ENCODE measurements at places on chromosomes 13 and 19.

DNA sequence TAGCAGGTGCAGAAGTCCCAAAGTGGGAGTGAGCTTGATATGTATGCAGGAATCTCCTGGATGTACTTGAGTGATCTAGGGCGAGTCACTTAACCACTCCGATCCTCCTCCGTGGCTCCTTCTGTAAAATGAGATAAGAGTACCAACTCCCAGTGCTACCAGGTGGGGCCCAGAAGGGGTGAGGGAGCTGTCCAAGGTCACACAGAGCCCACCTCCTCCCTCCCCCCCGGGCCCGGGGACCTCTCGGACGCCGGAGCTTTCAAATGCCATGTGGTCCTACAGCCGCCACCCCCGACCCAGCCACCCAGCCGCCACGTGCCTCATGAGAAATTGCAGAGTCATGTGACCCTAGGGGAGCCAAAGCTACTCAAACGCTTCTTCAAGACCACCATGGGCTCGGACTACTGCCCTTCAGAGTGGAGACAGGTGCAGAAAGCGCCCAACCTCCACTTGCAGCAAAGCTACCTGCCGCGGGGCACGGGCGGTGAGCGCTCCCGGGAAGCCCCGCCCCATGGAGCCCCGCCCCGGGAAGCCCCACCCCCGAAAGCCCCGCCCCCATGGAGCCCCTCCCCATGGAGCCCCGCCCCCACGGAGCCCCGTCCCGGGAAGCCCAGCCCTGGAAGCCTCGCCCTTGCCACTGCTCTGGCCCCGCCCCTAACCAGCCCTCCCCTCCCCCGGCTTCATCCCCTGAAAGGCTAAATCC lies 10.1 kb upstream of the ZNF358 start:
- no peak for DNase-seq

DNA sequence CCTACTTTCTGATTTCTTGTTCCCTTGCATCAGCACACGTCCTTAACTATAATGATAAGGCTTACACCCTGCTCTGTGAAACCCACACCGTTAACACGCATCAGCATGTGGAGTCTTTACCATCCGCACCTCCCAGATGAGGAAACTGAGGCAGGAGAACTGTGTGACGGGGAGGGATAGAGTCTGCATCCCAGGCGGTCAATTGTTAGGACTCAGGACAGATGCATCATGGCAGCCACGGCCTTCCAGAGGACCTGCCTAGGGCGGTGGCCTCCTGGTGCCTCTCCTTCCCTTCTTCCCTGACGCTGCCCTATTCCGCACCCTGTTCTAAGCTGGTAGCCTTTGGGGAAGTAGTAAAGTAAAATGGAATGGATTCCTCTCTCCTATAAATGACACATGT lies 326.0 kb downstream of the TEX29 start:
- no peak for DNase-seq

- peak; percentile 99 for DNase-seq
Measured at GRCh38 chr19:7391218-7391670, 42.5 kb downstream of the ARHGEF18 start.

- DNase-seq = no peak
Measured at GRCh38 chr13:67036699-67037457, 193.3 kb downstream of the PCDH9 start.

GRCh38 chr13:20685092-20685491 lies 18.4 kb upstream of the IL17D start:
- no peak for DNase-seq

- DNase-seq = no peak
Measured at GRCh38 chr13:74450525-74450845, 316.3 kb upstream of the KLF12 start.

All from kidney capillary endothelial cell (primary cell).